Renal cortex interstitium (tissue), 15 donors: ENCODE measurements at places on chromosomes 11 and 22. TPM values are rescaled to one million over a fixed set of nuclear protein-coding genes. Genes with fewer than 3 reads are reported as not detected.

DNA sequence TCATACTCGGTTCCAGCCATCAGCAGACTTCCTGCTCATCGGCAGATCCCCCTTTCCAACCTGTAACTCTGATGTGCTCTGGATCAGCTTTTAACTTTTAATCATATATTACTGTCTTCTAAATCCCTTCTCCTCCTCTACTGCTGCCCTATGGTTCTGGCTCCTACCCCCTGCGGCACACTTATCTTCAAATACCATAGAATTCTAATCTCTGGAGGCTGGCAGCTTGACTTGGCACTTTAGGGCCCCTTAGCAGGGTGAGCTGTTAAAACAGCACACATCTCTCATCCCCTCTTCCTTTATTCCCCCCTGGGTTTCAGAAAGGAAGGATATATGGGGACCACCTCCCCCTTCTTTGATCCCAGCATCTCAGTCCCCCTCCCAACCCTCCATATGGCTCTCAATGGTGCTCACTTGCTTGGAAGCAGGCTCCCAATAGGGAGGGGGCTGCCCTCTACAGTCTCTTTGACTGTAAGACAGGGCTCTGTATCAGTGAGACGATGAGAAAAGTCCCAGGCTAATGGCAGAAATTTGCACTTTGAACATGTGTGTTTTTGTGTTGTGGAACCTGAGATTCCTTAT, 4.4 kb upstream of the CNTF start:
- no peak for DNase-seq

DNA sequence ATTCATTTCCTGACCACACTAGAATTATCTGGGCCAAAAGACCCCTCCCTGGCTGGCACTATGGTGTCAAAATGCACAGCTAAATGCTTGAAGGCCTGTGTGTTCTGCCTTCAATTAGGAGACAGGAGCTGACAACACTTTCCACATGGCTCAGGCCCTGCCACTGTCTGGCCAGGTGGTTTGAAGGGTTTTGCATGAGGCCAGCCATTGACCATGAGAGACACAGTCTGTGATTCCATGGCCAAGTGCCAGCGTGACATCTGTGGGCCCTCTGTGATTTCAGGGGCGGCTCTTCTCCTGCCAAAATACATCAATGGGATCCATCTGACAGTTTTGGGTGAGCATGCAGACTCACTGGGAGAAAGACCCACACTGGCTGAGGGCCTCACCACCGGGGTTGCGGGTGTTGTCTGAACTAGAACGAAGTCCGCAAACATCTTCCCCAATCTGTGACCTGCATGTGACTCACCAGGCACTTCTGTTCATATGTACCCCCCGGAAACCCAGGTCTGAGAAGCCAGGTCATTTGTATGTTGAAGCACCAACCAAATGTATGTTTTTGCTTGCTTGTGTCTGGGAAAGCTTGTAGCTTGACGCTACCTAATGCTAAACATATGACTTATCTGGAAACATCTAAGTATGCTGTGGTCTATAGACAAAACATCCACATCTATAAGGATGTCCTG, 20.7 kb upstream of the NAV2 start:
- no peak for DNase-seq

GRCh38 chr11:3971756-3972404, 116.4 kb downstream of the STIM1 start:
- DNase-seq: no peak

DNA sequence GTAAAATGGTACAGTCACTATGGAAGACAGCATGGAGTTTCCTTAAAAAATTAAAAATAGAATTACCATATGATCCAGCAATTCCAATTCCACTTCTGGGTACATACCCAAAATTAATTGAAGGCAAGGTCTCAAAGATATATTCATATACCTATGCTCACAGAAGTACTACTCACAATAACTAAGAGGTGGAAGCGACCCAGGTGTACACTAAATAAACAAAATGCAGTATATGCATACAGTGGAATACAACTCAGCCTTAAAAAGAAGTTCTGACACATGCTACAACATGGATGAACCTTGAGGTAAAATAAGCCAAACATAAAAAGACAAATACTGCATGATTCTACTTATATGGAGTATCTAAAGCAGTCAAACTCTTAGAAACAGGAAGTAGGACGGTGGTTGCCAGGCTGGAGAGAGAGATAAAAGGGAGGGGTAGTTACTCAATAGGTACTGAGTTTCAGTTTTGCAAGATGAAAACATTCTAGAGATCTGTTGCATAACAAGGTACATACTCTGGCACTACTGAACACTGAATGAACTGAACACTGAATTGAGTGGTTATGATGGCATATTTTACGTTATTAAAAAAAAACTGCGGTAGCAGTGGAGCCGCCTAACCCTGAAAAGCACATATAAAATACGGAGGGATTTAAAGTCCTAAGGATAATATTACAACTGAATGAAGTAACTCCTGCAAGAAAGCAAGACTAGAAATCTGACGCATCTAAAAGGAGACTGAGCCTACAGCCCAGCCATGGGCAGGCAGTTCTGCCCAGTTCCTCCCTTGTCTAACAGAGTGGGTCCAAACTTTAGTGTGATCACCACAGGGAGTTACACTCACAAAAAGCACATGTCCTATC, 12.8 kb downstream of the DGCR2 start:
- no peak for DNase-seq

DNA sequence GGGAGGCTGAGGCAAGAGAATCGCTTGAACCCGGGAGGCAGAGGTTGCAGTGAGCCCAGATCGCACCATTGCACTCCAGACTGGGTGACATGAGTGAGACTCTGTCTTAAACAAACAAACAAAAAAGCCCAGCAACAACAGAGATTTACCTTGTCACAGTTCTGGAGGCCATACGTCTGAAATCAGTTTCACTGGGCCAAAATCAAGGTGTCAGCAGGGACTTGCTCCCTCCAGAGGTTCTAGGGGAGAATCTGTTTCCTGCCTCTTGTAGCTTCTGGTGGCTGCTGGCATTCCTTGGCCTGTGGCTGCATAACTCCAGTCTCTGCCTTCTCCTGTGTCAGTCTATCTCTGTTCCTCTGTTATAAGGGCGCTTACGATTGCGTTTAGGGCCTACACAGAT, 1.5 kb downstream of the DDX10 start:
- DNase-seq: no peak

DNA sequence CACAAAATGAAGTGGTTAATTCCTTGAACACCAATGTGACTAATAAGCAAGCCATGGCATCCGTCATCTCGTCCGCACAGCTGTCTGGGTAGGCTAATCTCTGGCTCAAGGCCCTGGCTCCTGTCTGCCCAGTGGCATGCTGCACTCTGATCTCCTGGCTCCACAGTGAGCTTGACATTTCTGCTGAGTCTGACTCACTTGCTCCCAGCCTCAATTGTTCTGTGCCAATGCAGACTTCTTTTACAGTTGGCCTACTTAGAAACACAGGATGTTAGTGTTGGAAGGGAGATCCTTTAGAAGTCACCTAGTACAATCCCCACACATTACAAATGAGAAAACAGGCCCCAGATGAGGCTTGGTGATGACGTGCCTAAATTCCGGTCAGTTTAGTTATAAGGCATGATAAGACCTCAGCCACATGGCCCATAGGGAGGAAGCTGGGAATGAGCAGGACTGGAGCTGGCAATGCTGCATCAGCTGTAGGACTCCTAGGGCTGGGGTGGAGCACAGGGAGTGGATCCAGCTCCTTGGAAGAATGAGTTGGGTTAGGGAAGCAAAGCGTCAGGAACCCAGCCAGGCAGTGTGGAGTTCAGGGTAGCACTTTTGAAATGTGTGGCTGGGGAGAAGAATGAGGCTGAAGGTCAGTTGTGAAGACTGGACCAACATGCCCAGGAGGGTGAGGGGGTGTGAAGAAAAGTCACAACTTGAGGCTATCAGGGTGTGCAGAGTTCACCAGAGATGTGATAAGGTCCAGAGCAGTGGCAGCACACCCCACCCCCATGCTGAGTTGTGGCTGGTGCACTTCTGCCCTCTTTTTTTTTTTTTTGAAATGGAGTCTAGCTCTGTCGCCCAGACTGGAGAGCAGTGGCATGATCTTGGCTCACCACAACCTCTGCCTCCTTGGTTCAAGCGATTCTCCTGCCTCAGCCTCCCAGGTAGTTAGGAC, 70.2 kb upstream of the EED start:
- no peak for DNase-seq

DNA sequence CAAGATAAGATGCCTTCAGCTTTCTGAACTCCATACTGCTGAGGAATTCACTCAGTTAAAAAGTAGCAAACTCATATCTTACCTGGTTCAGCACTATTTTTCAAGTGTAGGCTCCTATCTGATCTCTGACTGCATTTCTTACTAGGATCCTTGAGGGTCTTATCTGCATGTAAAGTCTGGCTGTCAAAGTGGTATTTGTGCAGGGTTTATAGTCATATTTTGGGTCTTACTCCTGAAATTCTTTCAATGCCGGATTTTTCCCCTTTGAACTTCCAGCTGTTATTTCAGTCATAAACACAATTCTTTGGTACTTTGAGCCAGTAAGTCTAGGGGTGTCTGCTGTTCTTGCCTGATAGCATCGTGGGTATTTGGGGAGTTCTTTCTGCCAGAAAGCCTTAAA, 25.3 kb upstream of the NOX4 start:
- DNase-seq: no peak

DNA sequence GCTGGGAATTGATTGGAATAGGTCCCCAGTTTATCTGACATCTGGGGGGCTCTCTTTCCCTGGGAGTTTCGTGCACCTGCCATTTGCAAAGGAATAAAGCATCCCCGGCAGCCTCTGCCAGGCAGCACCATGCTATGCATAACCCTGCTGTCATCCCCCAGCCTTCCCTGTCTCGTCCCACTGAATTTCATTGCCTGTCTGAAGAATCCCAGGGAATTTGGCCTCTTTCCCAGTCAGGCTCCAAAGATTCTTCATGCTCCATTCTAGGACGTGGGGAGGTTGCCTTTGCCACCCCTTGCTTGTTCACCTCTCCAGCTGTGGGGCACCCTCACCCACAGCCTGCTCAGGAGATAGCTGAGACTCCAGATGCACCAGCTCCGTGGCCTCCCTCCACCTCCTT, 195.1 kb upstream of the TBCEL start:
- DNase-seq: no peak

Gene ZDHHC24
- 9.2 TPM for polyA plus RNA-seq

Gene NFAM1
- 1.6 TPM for polyA plus RNA-seq

Gene B4GALNT4
- polyA plus RNA-seq: 72.8 TPM

Gene APOL1
- 9.2 TPM for polyA plus RNA-seq

Gene CDK2AP2
- 69.5 TPM for polyA plus RNA-seq

Gene CASP5
- polyA plus RNA-seq: not detected
